ENCODE measurements at places on chromosomes 5 and 9.

DNA sequence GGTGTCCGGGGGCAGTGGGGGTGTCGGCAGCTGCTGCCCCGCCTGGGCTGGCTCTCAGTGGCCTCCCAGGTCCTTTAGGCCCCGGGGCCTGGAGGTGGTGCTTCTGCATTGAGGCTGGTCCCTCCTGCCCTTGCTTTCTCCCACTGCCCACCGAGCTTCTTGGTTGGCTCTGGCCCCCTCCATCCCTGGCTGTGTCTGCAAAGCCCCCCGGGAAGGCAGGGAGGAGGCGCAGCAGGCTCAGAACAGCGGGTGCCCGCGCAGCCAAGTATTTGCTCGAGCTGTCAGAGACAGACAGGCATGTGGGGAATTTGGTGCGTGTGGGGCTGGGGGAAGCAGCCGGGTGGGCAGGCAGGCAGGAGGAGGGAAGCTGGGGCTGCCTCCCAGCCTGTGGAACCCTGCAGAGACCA lies 11.5 kb downstream of the CXXC5 start:
- no peak for DNase-seq

GRCh38 chr5:56737951-56738606 lies 77.3 kb upstream of the MAP3K1 start:
- no peak for DNase-seq

DNA sequence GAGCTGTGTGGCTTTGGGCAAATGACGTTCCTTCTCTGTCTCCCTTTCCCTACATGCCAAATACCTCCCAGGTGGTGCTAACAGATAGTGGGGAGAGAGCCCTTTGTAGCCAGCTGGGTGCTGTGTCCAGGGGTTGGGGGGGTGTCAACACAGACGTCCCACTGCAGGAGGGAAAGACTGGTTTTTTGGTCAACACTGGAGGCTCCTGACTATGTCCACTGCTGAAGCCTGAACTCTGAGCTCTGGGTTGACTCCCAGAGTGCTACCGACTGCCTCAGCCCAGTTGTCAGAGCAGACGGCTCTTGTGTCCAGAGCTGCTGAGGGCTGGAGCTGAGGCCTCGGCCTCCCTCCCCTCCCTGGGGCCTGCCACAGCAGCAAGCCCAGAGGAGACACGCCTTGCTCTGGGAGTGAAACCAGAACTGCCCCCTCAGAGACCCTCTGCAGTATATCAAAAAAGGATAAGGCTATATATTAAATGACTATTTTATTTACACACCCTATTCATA lies 14.8 kb upstream of the SLC25A51 start:
- DNase-seq, result no peak

DNA sequence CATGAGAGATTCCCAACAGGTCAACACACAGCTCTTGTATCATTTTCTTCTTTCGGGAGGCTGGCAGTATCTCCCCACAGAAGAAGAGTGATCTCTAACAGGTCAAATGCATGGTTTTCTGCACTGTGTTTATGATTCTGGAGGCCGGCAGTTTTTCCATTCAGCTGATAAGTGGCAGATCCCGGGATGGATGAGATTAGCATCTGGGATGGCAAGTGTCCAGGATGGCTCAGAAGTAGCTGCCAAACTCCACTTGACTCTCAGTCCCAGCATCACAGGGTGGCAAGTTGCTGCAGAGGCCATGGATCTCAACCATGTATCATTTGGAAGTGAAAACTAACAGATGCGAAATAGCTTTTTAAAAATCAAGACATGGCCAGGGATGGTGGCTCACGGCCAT lies 97.8 kb upstream of the SLC44A1 start:
- DNase-seq, result no peak

- DNase-seq, result no peak
Observed at GRCh38 chr5:169826618-169827017, 153.7 kb downstream of the INSYN2B start.

GRCh38 chr9:91116211-91116610 lies 245.5 kb downstream of the AUH start:
- no peak for DNase-seq

DNA sequence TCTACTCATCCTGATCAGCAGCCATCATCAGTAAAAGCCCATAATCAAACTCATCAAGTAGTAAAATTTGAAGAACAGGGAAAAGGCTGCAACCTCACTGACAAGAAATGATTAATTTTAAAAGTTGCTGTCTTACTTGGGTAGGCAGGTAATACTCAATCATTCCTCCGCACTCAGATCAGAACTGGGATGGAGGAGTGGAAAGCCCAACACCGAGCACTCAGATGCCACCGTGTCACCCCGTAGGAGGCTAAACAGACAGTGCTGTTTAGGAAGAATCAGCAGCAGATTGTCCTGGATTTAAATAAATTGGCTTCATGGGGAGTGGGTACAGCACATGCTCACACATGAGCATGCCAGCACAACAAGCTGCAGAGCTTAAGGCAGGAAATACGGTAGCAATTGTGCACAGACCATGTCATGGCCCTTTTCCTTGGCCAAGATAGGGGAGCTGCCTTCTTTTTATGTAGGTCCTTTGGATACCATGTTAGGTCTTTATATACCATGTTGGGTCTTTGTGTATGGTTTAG lies 92.6 kb upstream of the CDH6 start:
- DNase-seq, result no peak

- no peak for DNase-seq
Observed at GRCh38 chr9:130780865-130781504, 54.1 kb upstream of the ABL1 start.

DNA sequence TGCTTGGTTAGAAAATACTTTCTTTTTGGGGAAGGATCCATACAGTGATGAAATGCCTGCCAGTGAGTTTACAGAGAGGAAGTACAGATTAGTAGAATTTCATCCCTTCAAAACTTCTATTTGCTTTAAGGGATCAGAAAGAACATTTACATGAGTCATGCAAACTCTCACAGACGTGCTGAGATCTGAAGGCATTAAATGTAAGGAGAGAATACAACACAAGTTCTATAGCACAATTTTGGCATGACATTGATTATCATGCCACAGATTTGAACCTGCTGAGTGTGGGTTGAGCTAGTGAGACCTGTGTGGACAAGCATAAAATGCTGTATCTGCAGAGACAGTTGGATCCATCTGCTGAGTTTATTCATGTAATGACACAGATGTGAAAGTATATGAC lies 613.6 kb upstream of the SEMA6A start:
- DNase-seq, result no peak

GRCh38 chr5:172496671-172497371 lies 42.5 kb upstream of the SH3PXD2B start:
- no peak for DNase-seq

- DNase-seq, result no peak
Observed at GRCh38 chr9:15867334-15867733, 314.5 kb downstream of the CCDC171 start.

GRCh38 chr5:38681029-38681706 lies 124.7 kb upstream of the LIFR start:
- no peak for DNase-seq

DNA sequence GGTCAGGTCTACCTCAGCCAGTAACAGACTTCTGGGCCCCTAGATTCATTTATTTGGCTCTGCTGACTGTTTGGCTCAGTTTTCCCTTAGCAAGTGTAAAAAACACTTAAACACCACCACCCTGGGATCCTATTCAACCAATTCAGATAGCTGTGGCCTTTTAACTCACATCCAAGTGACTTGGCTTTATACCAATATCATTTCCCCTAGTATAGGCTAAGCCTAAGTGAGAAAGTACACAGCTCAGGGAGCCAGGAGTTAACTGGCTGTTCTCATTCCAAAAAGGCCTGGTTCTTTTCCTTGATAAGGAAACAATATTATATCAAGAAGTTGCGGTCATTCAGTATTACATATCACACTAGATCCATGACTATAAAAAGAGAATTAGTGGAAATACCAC lies 163.5 kb downstream of the ARL15 start:
- DNase-seq, result no peak

DNA sequence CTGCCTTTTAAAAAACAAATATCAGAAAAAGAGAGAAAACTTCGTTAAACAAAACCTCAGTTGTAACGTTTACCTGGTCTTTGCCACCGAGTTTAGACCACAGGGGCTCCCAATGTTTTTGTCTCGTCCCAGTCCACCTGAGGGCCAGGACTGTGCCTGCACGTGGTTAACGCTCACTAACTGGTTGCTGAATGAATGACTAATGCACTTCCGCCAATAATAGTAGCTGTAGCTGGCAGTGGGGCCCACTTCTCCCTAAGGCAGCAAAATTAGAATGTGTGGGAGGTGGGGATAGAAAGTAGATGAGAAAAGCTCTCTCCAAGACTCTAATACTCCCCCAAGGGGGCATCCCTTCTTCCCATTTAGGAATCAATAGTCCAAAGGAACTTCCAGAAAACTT lies 29.1 kb upstream of the MED27 start:
- no peak for DNase-seq

GRCh38 chr9:130530938-130531337 lies 48.4 kb upstream of the FUBP3 start:
- no peak for DNase-seq

- no peak for DNase-seq
Observed at GRCh38 chr9:4126996-4127395, 172.9 kb downstream of the GLIS3 start.

- DNase-seq, result no peak
Observed at GRCh38 chr9:113957351-113957750, 81.2 kb downstream of the ZNF618 start.

GRCh38 chr9:33346564-33346963 lies 55.8 kb downstream of the AQP7 start:
- no peak for DNase-seq

GRCh38 chr5:50855001-50855400 lies 188.6 kb downstream of the PARP8 start:
- no peak for DNase-seq

GRCh38 chr9:69342769-69343168 lies 17.8 kb downstream of the ENTREP1 start:
- DNase-seq, result no peak

DNA sequence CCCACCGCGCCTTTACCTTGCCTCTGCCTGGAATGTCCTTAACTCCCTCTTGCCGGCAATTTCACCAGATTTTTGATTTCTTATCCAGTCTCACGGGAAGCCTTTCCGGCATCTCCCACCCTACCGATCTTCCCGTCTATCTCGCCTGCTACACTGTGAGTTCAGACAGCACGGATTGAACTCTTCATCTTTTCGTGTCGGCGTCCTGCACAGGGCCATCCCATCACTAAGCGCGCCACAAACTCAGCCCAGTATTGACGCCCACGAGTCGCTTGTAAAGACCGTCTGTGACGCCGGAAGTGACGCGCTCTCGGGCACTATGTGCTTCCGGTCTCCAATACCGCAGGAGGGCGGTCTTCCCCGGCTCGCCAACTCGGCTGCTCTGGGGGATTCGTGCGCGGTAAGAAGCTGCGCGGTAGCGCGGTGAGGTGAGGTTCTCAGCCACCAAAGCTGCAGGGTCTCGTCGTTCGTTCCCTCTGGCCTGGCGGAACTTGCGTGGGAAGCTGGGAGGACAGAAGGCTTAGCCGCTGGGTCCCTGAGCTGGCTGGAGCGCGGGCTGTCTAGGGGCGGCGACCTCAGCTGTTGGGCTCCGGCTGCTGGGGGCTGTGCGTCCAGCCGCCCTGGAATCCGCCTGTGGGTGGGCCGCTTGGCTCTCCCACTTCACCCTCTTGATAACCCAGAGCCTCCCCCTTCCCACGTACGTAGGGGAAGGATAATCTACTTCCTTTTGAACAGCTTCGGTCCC lies at the start of gene ZCCHC9:
Gene ZCCHC9 (plus strand): TSS at position 317 of the 745 bp plus-strand sequence. CDS start 3,171 bp downstream, outside the sequence.
- peak; percentile 89 for DNase-seq

- DNase-seq, result no peak
Observed at GRCh38 chr5:110823571-110823970, 84.8 kb downstream of the SLC25A46 start.

DNA sequence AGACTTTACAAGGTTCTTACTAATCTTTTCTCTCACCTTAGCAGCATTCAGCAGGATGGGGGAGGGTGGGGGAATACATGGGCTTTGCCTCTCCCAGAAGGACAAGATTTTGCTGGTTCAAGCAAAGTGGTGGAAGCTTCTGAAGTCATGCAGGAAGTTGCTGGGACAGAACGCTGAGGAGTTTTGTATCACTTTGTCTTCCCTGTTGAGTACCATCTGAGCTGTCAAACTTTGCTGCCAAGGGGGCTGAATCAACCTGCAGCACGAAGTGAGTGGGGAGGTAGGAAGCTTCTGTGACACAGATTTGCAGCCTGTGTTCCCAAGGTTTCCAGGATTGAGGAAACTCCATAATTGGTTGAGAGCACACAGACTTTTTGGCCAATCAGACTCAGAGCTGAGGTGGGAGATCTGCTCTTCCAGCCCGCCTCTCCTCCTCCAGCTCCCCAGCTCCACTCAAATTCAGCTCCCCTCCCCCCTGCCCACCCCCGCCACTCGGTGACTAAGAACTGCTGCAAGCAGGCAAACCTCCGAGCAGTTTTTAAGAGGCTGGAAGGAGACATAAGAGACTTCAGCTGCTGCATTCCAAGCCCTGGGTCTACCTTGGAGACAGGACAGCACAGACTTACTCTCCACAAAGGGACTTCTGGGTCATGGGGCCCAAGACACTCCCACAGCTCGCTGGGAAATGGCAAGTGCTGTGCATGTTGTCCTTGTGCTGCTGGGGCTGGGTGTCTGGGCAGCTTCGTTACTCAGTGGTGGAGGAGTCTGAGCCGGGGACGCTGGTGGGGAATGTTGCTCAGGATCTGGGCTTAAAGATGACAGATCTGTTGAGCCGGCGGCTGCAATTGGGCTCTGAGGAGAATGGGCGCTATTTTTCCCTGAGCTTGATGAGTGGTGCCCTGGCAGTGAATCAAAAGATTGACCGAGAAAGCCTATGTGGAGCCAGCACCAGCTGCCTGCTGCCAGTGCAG lies at the start of gene PCDHGC5:
Gene PCDHGC5 (plus strand): TSS at position 491 of the 971 bp plus-strand sequence. CDS start 160 bp downstream, at position 651.
- DNase-seq, result no peak

- no peak for DNase-seq
Observed at GRCh38 chr5:94347130-94347529, 271.3 kb downstream of the KIAA0825 start.

GRCh38 chr5:67969631-67970030 lies 245.9 kb upstream of the PIK3R1 start:
- no peak for DNase-seq

DNA sequence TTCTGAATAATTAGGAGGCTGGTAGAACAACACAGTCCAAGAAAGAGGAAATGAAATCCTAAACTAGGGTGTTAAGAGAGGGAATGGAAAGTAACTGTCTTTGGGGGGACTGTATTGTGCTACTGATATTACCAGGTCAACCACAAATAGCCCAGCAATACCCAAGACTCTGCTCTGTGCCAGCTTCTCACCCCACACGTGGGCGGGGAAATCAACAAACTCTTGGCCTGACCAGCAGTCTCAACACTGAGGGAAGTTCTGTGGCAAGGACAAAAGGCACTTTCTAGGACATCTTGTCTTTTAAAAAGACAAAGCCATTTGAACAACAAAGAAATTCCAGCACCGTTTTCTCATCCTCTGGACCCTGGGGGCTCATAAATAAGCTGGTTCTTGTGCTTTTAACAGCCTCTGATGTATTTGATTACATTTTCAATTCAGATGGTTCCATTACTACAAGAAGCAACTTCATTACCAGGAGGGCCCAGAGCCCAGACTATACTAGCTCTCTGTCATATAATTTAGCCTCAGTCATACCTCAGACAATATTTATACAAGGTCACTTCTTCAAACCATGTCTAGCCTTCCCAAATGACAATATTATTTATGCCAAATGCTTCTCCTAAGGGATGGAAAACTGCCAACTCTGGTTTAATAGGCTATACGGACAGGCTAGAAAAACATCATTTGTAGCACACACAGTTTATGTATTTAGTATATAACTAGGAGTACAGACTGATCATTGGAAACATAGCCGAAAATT lies 297.8 kb downstream of the CWC27 start:
- no peak for DNase-seq

GRCh38 chr9:114518599-114519022 lies 13.3 kb upstream of the WHRN start:
- no peak for DNase-seq
